ENCODE measurements at places on chromosomes 12 and 14.
A peak's percentile ranks its signal among the peaks of the same experiment; 100 is the strongest.

- H3K4me1 ChIP-seq: peaks cover 29% of the 10 kb centered on the region
- no peaks in the 10 kb centered on the region for H3K27me3 ChIP-seq
- peak overlapping the region; percentile 74 for H3K27ac ChIP-seq
These were observed 113.4 kb upstream of the DYRK2 start for GRCh38 chr12:67535176-67535575.

GRCh38 chr14:101507836-101508150 is 53.5 kb upstream of the DIO3 start:
- H3K4me1 ChIP-seq: no peaks in the 10 kb centered on the region
- peaks cover 17% of the 10 kb centered on the region for H3K27me3 ChIP-seq
- H3K27ac ChIP-seq: no peak overlapping the region
- H3K36me3 ChIP-seq: no peaks in the 10 kb centered on the region
- H3K4me3 ChIP-seq: no peak overlapping the region

GRCh38 chr12:111057701-111058425 is 137.5 kb upstream of the MYL2 start:
- DNase-seq: no peak
- no peaks in the 10 kb centered on the region for H3K4me1 ChIP-seq
- no peak overlapping the region for H3K4me3 ChIP-seq
- H3K36me3 ChIP-seq: no peaks in the 10 kb centered on the region
- H3K27me3 ChIP-seq: peaks cover 7% of the 10 kb centered on the region

DNA sequence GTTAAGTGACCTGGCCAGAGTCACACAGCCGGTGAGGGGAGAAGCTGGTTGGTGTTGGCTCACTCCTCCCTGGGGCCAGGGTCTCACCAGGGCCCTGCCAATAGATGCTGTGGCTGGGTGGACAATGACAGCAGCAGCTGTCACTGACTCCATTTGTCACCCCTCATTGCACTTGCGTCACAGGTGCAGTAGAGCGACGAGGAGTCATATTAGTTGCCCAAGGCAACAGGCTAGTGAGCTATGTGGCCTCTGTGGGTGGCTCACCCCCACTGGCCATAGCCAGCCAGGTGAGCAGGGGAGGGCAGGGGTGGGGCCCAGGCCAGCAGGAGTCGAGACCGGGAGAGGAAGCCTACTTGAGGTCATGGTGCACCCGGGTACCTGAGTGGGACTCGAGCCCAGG is 9.7 kb downstream of the SLC25A47 start:
- H3K27ac ChIP-seq: no peak overlapping the region
- no peak overlapping the region for H3K4me3 ChIP-seq
- DNase-seq: no peak
- H3K36me3 ChIP-seq: peaks cover 27% of the 10 kb centered on the region
- no peaks in the 10 kb centered on the region for H3K4me1 ChIP-seq

DNA sequence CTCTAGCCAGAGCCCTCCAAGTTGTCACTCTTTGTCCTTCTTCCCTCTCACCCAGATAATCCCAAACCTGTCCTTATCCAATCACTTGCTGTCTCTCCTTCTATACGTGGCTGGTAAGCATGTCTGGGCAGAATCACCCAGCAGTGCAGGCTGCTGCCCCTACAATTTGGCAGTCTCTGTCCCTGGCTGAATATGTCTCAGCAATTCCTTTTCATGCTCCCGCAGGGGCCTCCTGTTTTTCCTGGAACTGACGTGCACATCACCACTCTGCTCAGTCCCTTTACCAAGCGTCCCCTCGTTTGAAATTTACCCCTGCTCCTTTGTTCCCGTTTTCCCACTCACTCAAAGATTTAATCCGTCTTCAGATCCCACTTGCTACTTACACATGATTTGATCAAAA is 80.0 kb downstream of the ST8SIA1 start:
- H3K36me3 ChIP-seq: no peaks in the 10 kb centered on the region
- H3K27me3 ChIP-seq: peaks cover 18% of the 10 kb centered on the region
- no peak overlapping the region for H3K27ac ChIP-seq
- H3K4me1 ChIP-seq: no peaks in the 10 kb centered on the region
- DNase-seq: no peak

- no peak for DNase-seq
- H3K4me1 ChIP-seq: peaks cover 38% of the 10 kb centered on the region
- no peaks in the 10 kb centered on the region for H3K36me3 ChIP-seq
These were observed 12.9 kb downstream of the SYNE3 start for GRCh38 chr14:95503365-95504134.
